ENCODE measurements at places on chromosomes 11 and 22. TPM values are rescaled to one million over a fixed set of nuclear protein-coding genes. Genes with fewer than 3 reads are reported as not detected.

CCDC89 gene
- not detected for total RNA-seq

C11orf42 gene
- total RNA-seq: not detected

HPS5 gene
- total RNA-seq: 20.9 TPM

POU2F3 gene
- total RNA-seq: not detected

PLXNB2 gene
- 6.3 TPM for total RNA-seq

AGBL2 gene
- 4.2 TPM for total RNA-seq

TRIM49 gene
- not detected for total RNA-seq

DNA sequence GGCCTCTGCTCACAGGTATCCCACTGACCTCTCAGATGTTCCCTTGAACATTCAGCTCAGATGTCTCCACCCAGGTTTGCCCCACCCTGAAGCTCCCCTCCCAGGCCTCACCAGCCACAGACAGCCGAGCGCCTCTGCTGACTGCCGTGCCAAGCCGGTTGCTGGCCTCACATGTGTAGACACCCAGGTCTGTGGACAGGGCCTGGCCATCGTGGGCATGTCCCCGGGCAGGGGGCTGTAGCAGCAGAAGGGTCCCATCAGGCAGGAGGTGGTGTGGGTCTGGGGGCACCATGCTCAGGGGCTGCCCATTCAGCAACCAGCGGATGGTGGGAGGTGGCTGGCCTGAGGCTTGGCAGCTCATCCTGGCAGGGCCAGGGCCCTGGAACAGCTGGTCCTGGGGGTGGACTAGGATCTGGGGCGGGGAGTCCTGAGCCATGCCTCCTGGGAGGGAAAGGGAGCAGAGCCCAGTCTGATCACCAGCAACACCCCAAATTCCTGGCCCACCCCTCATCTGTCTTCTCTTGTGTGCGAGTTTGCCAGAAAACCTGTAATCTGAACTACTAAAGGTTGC, 759 bp downstream of the ROBO4 start:
- H3K27ac ChIP-seq: no peak overlapping the region
- DNase-seq: no peak
- peaks cover 4% of the 10 kb centered on the region for H3K27me3 ChIP-seq
- H3K4me1 ChIP-seq: peaks cover 2% of the 10 kb centered on the region
- no peak overlapping the region for H3K4me3 ChIP-seq

DNA sequence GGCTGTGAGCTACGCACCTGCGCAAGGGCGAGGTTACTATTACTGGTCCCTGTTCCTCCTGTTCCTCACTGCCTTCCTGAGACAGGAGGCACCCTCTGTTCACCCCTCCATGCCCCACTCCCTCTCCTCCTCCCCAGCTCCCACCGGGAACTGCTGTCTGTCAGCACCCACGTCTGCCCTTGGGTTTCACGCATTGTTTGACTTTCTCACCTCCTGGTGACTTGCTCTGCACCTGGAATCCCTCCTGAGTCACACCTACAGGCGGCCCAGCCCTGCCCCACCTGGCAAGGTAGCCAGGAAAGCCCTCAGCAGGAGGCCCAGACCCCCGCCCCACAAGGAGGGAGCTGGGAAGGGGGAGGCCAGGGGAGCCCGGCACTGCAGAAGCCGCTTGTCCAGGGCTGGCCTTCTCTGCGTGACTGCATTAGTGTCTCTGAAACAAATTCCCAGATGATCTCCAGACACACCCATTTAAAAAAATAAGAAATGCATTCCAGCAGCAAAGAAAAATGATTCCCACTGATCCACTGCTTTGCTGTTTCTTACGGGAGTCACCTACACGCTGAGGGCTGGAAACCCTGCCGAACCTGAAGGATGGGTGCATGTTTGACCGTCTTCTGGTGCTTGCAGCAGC, 86.4 kb downstream of the CELSR1 start:
- H3K27ac ChIP-seq: no peak overlapping the region
- H3K36me3 ChIP-seq: no peaks in the 10 kb centered on the region
- no peaks in the 10 kb centered on the region for H3K4me1 ChIP-seq
- DNase-seq: no peak
- H3K27me3 ChIP-seq: peaks cover 4% of the 10 kb centered on the region

- peaks cover 18% of the 10 kb centered on the region for H3K27me3 ChIP-seq
- peak; percentile 75 for DNase-seq
- no peak overlapping the region for H3K27ac ChIP-seq
- H3K4me1 ChIP-seq: no peaks in the 10 kb centered on the region
These were observed 7.5 kb downstream of the FREY1 start for GRCh38 chr11:45899448-45900174.

DNA sequence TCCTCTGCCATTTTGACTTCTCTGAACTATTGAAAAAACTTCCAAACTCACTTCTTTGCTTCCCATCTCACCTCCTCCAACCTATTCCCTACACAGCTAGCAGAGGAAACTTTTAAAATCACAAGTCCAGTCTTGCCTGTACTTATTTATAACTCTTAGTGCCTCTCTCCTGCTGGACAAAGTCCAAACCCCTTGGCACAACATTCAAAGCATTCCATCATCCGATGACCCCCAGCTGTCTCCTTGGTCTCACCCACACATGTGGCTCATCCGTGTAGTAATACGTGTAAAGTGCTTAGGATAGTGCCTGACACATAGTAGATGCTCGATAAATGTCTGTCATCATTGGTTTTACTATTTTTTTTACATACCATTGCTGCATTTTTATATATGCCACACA, 101.4 kb downstream of the PARVA start:
- H3K4me1 ChIP-seq: no peaks in the 10 kb centered on the region
- H3K4me3 ChIP-seq: no peak overlapping the region
- no peaks in the 10 kb centered on the region for H3K36me3 ChIP-seq
- H3K27me3 ChIP-seq: no peaks in the 10 kb centered on the region

DNA sequence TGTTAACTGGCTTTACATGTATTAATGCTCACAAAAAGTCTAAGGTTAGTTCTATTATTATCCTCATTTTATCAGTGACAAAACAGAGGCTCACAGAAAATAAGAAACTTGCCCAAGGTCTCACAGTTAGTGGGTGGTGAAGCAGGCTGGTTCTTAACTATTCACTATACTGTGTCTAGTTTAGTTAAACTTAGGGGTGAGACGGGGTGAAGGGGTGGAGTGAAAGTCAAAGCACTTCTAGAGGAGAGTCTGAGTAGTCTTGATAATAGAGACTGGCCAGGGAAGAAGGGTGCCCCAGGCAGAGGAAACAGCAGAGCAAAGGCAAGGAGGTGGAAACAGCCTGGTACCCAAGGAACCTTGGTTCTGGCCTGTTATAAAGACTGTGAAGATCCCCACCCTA, 4.0 kb downstream of the ASCC2 start:
- DNase-seq: no peak
- no peaks in the 10 kb centered on the region for H3K27me3 ChIP-seq
- H3K4me3 ChIP-seq: no peak overlapping the region
- no peak overlapping the region for H3K27ac ChIP-seq

DNA sequence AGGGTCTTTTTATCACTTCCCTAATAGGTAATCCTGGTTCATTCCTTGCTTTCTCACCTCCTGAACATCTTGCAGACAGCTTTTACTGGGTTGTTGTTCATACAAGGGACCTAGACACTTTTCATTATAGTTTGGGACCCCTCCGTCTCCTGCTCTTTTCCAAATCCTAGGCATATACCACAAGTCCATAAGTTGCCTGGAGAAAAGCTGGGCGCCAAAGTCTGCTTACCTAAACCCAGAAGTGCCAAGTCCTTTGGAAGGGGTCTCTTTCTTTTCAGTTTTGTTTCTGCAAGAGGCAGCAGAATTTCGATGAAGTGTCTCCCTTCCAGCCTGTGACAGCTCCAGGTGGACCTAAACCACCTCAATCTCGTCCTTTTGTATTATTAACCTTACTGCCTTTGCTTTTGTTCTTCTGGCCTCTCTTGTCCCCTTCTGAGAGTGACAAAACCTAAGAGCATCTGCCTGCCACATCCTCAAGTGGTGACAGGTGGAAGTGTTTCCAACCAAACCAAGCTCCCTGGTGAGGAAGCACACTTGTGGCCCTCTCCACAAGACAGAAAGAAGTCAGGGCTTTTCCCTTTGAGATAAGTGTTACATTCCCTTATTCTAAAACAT, 19.5 kb upstream of the P2RY6 start:
- peak; percentile 32 for DNase-seq
- no peak overlapping the region for H3K4me3 ChIP-seq
- H3K27ac ChIP-seq: no peak overlapping the region
- H3K4me1 ChIP-seq: no peaks in the 10 kb centered on the region

GRCh38 chr22:42284643-42285181, 14.3 kb upstream of the TCF20 start:
- peaks cover 27% of the 10 kb centered on the region for H3K4me1 ChIP-seq
- H3K27ac ChIP-seq: no peak overlapping the region
- no peak overlapping the region for H3K4me3 ChIP-seq
- DNase-seq: no peak

DNA sequence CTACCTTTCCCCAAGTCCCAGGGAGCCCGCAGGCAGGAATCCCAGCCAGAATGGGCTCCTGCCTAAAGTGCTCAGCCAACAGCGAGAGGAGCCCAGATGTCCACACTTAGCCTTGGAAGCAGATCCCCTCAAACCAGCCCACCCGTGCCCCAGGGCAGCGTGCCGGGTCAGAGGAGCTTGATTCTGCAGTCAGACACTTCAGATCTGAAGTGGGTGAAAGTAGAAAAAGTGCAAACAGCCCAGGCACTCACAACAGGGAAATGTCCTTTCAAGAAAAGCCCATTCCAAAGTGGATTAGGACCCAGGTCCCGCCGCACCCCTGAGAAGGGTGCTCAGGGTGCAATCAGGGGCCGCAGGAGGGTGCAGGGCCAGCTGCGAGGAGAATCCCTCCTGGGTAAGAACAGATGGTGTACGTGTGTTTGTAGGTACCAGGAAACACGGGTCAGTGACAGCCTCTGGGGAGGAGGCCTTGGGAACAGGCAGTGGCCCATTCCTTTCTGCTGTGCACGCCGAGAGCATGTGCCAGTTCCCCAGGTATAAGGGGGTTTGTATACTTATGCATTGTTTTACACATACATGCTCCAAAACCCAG, 17.7 kb downstream of the ELFN2 start:
- H3K4me3 ChIP-seq: no peak overlapping the region
- H3K4me1 ChIP-seq: peaks cover 5% of the 10 kb centered on the region
- H3K27ac ChIP-seq: no peak overlapping the region
- H3K36me3 ChIP-seq: no peaks in the 10 kb centered on the region

Measured in activated CD4-positive, alpha-beta memory T cell treated with anti-CD3 and anti-CD28 coated beads for 36 hours (primary cell).